ENCODE measurements at places on chromosomes 6 and 20.

- DNase-seq: no peak
These were observed 182.7 kb upstream of the ARG1 start for GRCh38 chr6:131390322-131390721.

GRCh38 chr6:32255199-32256153, 31.6 kb upstream of the NOTCH4 start:
- DNase-seq: peak; percentile 59

DNA sequence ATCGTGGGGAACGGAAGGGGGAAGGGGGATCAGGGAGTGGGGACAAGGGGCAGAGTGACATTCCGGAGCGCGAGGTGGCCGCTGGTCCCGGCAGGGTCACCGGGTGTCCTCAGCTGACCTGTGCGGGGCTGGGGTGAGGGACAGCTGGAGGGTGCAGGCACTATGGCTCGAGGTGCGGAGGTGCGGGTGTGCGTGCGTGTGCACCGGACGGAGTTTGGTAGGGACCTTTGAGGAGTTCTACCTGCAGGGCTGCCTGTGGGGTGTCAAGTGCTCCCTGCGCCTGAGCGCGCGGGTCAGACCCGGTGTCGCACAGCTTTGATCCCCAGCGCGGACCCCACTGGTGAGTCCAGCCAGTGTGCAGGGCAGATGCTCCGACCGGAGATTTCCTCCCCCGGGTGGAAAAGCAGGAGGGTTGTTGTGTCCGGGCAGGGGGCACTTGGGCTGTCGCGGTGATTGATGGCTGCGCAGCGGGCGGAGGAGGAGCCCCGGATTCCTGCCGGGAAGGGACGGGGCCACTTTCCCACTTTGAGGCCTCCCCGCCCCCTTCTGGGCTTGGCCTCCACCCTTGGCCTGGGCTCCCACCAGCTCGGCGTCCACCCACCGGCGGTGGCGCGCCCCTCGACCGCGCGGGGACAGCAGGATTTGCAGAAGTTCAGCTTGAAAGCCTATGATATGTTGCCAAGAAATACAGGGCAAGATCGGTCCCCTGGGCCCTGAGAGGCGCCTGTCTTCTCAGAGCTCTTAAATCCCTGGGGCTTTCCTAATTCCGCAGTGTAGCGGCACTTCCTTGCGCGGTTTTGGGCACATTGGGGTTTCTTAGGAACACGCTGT, 658 bp downstream of the RIN2 start:
- no peak for DNase-seq

DNA sequence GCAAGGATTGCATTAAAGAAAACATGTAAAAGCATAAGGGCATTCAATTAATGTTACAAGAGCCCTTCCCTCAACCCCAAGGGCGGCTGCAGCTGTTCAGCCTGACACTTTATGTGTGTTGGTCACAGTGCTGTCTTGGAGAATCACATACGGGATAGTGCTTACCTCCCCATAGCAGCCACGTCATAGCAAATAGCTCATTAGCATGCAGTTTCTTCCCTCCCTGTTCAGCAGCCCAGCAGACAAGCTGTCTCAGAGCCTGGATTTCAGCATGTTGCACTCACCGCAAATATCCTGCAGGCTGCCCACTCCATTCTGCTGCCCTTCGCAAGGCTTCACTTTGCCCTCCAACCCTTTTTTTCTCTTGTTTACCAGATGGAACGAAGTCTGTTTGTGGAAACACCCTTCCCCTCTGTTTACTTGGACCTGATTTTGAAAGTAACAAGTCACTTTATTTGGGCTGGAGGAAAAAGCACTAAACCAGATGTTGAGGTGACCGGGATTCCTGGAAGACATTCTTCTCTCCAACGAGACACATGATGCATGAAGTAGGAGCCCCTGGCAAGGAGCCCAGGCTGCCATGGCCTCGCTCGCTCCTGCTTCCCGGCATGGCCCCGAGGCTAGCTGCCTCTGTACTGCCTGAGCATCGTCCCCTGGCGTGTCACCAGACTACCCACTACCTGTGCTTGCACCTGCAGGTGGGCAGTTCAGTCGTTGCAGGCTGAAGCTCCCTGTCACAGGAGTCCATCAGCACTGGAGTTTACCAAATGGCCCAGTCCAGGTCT, 151.6 kb upstream of the GMDS start:
- DNase-seq: no peak

DNA sequence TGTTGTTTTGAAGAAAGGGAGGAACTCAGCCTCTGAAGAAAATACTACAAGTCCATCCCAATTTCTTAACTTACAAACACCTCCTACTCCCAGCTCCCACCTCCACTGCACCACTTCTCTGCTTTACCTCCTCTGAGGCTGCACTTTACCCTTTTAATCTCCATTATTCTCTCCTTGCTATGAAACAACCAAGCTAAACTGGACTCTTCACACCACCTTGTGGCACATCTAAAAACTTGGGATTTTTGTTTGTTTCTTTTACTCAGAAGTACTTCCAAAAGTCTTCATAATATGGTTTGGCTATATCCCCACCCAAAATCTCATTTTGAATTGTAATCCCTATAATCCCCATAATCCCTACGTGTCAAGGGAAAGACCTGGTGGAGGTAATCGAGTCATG, 142.2 kb downstream of the MOXD1 start:
- DNase-seq: no peak

DNA sequence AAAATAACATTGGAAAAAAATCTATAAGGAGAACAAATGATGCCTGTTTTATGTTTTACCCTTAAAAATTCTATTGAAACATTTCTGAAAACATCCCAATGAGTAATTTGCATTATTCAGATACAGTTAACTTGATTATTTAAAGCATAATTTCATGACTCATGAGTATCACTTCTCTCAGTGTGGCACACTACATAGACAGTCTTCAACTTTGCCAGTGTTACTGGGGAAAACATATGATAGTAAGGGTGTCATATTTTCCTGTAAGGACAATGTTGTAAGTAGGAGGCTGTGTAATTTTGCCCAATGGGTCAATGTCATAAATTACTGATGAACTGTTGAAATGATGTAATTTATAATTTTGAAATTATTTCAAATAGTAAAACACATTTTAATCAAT, 125.5 kb downstream of the PHACTR1 start:
- DNase-seq: no peak

DNA sequence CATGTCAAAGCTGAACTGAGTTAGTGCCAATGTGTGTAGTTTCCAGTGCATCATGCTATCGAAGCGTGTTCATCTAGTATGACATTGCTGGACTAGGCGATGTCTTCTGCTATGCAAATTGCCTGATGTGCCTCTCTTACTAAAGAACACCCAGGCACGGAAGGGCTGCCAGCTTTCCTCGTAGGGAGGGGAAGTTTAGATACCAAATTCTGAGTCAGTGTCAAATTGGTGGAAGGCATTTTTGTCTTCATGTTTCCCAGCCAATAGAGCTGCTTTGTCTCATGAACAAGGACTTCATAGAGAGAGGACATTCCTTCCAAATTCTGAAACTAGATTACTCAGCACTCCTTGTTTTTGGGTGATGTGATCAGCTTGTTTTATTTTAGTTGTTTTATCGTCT, 320.1 kb downstream of the BTBD3 start:
- no peak for DNase-seq

DNA sequence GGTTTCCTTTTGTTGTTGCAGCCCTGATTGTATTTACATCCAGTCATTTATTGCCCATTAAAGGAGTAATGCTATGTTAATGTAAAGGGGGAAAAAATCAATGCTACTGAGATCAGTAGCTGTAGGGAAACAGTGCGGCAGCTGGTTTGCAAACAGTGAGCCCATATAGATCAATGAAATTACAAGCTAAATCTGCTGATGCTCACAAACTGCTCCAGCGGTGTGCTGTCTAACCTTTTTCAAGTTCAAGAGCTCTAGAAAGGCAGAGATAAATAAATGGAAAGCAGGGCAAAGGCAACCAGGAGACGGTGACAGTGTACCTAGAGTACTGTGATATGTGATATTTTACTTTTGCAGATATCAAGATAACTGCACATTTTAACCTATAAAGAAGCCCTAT, 449.0 kb upstream of the MMS22L start:
- no peak for DNase-seq

DNA sequence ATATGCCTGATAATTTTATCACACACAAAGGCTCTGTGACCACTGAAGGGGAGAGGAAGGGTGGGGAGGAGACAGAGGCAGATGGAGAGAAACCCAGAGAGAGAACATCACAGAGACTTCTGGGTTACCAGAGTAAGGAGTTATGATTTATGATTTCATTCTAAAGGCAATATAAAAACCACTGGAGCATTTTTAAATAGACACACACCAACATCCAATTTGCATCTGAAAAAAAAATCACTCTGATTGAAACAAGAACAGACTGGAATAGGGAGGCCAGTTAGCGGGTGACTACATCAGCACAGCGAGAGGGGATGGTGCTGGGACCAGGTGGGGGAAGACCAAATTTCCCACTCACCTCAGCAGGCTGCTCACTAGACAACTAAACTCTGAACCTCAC, 104.8 kb downstream of the AGPAT4 start:
- no peak for DNase-seq

- no peak for DNase-seq
These were observed 10.0 kb downstream of the TXNDC5 start for GRCh38 chr6:7900621-7901020.

- DNase-seq: no peak
These were observed 105.4 kb downstream of the SYNDIG1 start for GRCh38 chr20:24574797-24575196.

- no peak for DNase-seq
These were observed 56.3 kb upstream of the OLIG3 start for GRCh38 chr6:137550535-137550934.

DNA sequence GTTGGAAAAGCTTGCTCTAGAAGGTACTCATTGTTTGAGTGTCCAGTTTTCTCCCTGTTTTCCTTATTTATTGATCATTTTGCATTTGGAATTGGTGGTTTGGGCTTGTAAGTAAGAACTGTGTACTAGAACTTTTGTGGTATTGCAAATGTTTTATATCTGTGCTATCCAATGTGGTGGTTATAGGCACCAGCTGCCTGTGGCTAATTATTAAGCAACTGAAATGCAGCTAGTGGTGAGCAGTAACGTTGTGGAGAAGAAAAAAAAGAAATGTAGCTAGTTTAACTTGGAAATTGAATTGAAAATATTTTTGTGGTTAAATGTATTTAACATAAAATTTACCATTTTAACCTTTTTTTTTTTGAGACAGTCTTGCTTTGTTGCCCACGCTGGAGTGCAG, 50.7 kb upstream of the MAPK13 start:
- no peak for DNase-seq

GRCh38 chr6:136035378-136036070, 184.0 kb downstream of the PDE7B start:
- no peak for DNase-seq

DNA sequence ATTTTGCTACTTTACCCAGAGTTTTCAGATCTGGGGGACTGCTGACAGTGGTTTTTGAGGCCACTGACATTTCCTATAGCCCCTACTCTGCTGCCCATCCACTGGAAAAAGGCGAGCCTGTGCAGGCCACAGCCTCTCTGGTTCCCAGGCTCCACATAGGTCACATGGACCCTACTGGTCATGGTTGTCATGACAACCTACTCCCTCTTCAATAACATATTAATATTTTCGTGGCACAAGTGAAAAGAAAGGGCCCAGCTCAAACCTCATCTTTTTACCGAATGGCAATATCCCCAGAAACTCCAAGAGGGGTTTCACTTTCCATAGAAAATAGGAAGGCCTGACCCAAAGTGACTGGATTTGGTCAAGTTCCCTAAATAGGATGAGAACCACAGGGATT, 11.0 kb upstream of the FOXO3 start:
- DNase-seq: no peak

DNA sequence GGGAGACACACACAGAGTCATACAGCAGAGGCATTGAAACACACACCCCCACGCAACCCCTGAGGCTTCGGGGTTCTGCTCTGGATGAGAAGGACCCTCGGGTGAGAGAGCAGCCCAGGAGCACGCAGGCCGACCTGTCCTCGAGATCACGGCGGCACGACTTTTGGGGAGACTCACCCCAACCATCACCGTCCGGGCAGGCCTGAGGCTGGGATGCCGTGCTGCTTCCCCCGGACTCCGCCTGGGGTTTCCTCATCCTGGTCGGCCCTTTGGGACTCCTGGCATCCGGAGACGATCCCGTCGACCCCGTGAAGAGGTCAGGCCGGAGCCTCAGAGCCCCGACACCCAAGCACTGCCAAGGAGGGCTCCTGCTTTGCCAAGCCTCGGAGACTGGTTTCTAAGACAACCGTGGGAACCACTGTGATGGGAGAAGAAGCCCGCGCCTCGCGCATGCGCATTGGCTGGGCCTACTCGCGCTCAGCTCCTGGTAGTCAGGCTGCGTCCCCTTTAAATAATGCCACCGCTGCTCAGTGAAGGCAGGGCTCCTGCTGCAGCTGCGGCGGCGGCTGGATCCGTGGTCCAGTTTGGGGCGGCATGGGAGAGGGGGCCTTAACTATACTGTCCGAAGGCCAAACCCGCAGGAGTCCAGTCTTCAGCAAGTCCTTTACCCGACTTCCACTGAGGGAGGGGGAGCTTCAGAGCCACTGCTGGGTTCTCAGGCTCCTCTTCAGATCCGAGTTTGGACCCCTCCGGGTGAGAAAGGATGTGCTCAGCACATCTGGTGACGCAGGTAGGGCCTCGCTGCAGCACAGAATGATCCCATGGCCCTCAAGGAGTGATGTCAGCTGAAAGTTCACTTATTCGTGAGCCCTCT, 171.4 kb upstream of the ZNF337 start:
- peak; percentile 73 for DNase-seq

DNA sequence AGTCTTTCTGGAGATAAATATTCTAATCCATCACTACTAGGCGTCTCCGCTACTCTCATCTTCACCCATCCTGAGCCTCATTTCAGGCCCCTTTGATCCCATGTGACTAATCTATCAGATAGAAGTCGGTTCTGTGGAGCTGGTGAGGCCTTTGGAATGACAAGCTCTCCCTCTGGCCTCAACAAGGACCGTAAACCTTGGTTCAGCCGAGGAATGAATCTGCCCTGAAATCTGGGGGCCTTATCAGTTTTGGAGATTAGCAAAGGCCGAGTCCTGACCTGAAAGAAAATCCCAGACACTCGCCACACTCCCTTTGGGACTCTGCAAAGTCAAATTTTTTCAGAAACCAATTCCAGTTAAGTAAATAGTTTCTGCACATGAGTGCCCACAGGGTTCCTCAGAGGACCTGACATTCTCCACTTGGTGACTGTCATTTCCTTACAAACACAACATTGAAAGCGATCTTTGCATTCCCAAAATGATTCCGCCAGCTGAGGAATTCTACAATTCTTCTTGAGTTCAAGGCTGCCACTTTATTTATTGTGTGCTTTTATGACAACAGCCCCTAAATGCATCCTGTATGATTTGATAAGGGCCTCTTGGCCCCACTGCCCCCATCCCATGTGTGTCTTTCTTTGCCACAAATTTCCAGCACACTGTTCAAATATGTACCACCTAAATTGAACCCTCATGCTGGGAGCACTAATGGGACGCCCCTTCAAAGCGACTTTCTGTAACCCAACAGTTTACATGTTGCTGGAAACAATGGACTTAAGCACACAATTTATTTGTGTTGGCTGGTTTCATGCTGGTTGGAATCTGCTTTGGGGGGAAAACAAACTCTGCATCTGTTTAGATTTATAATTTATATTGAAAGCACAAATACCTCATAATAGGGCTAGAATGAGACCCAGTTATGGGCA, 10.0 kb upstream of the RIPOR3 start:
- DNase-seq: no peak

- no peak for DNase-seq
These were observed 24.5 kb upstream of the PIM1 start for GRCh38 chr6:37145443-37145842.
